ENCODE measurements at places on chromosomes 7 and 10.

DNA sequence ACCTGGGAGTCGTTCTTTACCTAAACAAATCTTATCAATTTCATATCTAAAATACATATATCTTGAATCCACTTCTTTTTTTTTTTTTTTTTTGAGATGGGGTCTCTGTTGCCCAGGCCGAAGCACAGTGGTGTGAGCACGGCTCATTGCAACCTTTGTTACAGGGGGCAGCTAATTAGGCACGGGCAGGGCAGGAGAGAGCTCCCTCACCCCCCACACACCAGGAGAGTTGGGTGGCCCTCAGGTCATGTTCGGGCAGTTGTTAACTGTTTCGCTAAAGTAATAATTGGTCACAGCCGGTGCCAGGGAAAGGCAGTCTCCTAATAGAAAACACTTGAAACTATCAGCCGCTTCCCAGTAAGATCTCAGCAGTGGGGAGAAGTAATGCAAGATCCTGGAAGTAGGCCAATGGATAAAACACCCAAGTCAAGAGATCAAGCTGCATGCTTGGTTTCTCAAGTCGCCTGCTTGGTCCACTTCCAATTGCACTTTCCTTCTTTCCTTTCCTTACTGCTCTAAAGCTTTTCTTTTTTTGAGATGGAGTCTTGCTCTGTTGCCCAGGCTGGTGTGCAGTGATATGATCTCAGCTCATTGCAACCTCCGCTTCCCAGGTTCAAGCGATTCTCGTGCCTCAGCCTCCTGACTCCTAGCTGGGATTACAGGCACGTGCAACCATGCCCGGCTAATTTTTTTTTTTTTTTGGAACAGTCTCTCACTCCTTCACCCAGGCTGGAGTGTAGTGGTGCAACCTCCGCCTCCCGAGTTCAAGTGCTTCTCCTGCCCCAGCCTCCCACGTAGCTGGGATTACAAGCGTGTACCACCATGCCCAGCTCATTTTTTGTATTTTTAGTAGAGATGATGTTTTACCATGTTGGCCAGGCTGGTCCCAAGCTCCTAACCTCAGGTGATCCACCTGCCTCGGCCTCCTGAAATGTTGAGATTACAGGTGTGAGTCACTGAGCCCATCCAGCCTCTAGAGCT is 21.3 kb upstream of the EFCAB10 start:
- DNase-seq: no peak

- DNase-seq: no peak
These were observed 85.5 kb downstream of the ADCY1 start for GRCh38 chr7:45659496-45660139.

GRCh38 chr10:71974489-71975021 is 10.4 kb downstream of the CHST3 start:
- DNase-seq: peak; percentile 80

- no peak for DNase-seq
These were observed 108.7 kb upstream of the GLI3 start for GRCh38 chr7:42345478-42346299.

DNA sequence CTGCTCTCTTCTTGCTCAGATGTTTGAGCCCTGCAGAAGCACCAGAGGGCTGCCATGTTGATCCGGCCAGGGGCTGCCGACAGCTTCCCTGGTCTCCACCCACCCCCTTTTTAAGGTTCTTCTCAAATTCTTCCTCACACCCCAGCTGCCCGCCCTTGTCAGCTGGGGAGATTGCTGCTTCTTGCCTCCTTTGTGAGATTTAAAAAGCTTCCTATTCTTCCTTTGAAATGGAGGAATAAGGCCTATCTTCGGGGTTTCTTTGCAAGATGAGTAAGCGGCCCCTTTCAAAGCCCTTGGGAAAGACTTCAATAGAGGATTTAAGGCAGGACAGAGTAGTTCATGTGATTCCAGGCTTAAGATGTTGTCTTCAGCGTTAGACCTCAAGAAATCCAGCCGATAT is 211.9 kb upstream of the SHH start:
- no peak for DNase-seq

GRCh38 chr10:79021331-79021907 is 47.3 kb upstream of the ZMIZ1 start:
- DNase-seq: no peak

- no peak for DNase-seq
These were observed 217.1 kb downstream of the GALNT17 start for GRCh38 chr7:71348821-71349681.

DNA sequence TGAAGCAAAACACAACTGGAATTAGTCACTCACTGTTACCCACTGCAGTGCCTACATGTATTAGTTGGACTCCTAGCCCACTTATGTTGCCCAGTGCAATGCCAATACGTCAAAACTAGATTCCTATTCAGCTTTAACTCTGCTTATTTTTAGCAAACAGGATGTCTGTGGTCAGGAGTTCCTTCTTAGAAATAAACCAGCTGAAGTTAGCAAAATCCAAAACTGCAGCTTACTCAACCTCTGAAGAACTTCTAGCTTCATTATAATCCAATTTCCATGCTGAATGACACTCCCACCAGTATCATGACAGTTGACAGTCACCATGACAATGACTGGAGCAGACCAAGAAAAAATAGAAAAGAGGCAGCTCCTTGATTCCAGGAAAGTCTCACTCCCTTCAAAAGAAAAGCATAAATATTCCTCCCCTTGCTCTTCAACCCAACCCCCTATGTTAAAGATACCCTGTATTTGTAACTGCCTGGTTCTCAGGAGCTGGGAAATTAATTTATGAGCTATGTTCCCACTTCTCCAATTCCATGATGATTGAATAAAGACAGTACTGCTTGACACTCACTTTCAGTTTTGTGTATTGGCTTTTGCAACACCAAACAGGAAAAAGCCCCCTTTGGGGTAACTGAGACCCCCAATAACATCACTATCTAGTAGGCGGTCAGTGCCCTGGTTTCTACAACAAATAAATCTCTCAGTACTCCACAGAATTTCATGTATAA is 327.4 kb downstream of the SORCS1 start:
- DNase-seq: no peak

GRCh38 chr7:151124899-151125399 is 38.7 kb downstream of the AGAP3 start:
- DNase-seq: no peak

DNA sequence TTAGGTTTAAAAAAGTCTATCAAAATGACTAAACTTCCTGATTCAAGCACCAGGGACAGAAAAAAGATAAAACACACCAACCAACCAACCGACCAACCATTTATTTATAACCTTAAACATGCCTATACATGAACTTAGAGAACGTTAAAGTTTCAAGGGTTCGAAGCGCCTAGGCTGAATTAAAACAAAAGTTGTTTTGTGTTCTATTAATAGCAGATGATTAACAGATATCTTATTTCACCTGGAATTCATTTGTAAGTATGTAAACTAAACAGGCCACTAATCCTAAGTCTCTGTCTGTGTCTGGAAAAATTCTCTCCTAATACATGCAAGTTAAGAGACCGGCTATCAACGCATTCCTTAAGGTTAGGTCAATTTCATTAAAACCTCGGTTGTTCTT is 1.4 kb downstream of the BAIAP2L1 start:
- no peak for DNase-seq

- DNase-seq: no peak
These were observed 588.6 kb downstream of the DNAJB6 start for GRCh38 chr7:157925383-157925875.

- DNase-seq: no peak
These were observed 44.8 kb downstream of the CLIP2 start for GRCh38 chr7:74334030-74334429.

DNA sequence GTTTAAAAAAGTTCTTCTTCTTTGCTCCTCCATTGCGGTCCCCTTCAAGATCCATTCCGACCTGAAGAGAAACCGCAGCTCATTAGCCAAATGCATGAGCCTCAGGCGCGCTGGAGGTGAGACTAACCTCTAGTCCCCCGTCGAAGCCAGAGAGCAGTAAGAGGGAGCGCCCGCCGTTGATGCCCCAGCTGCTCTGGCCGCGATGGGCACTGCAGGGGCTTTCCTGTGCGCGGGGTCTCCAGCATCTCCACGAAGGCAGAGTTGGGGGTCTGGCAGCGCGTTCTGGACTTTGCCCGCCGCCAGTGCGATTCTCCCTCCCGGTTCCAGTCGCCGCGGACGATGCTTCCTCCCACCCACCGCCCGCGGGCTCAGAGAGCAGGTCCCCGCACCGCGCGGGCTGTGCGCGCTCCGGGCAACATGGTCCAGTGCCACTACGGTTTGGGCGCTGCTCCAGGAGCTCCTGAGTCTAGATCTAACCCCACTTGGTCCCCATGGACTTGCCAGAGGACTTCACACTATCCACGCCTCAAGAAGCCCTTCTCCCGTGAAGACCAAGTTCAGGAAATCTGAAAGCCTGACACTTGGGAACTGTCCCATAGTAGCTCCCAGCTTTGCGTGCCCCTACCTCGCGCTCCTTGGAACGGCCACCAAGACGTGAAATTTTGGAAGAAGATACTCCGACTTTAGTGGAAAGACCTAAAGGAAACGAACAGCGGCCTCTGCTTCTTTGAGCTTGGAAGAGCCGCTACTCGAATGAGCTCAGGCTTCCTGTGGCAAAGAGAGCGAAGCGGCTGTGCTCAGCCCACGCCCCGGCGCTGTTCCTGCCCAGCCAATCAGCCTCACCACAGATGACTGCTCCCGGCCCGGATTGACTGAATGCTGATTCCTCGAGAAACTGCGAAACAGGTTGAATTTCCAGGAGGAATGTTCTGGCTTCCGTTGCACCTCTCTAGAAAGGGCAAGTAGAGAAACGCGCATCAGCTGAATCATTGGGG is at the start of gene ABCB1:
ABCB1 (minus strand) TSS at position 755 of the 995 bp plus-strand sequence; CDS start at position 55, 700 bp downstream.
- DNase-seq: peak; percentile 72

DNA sequence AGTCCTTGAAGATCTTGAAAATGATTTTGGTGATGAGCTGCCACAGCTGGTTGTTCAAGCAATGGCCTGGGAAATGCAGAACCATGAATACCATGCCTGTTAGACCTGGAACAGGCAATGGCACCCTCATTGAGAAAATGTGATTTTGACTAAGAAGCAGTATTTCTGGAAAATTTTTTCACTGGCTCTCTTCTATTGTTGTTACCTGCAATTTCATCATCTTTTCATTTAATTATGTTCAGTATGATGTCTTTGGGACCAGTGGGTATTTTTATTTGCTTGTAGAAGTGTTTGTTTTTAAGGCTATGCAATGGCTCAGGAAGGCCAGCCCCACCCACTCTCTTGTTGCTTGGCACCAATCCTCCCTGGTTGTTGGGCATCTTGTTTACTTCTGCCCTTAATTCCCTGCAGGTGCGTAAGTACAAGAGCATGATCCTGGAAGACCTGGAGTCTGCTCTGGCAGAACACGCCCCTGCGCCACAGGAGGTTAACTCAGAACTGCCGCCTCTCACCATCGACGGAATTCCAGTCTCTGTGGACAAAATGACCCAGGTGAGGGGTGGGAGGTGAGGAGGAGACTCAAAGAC is 78.6 kb downstream of the NRF1 start:
- DNase-seq: no peak

DNA sequence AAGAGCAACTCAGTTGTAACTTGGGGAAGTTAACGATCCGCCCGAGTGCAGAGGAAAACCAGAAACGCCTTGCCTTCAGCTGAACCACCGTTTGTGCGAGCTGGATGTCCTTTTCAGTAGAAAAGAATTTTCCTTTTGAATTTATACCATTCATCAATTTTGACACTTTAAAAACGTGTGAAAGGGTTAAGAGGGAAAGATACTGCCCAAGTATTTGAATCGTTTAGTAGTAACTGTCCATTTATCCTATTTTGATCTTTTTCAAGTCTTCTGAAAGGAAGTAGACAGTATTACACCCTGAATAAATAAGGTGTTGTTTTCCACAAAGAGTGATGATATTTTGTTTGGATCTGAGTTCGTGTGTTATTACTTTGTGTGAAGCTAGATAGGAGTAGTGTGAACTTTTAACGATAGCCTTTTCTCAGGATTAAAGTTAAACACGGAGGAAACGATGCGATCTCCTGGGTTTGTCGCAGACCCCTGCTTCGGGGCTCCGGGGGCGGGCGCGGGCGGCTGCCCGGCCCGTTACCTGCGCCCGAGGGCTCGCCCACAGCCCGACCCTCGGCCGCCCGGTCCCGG is 830 bp upstream of the BMI1 start:
- DNase-seq: no peak

- DNase-seq: no peak
These were observed 35.4 kb upstream of the HPS1 start for GRCh38 chr10:98482096-98482495.

DNA sequence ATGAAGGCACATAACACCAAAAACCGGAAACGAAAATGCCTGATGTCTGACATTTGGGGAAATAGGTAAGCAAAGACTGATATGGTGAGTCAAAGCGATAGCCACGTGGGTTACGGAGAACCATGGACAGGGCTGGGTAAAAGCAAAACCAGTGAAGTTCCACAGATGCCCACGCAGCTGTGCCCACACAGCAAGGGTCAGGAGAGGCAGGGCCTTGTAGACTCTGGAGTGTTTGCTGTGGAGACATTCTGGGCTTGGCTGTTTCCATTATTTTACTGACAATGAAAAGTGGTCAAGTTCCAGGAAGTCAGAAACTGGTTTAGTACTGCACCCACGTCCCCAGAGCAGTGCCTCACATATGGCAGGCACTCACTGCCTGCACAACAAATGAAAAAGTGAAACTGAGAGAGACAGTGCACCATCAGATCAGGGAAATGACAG is 148.7 kb downstream of the ZMYND11 start:
- peak; percentile 63 for DNase-seq

GRCh38 chr7:157041004-157041403 is 30.5 kb upstream of the MNX1 start:
- no peak for DNase-seq

DNA sequence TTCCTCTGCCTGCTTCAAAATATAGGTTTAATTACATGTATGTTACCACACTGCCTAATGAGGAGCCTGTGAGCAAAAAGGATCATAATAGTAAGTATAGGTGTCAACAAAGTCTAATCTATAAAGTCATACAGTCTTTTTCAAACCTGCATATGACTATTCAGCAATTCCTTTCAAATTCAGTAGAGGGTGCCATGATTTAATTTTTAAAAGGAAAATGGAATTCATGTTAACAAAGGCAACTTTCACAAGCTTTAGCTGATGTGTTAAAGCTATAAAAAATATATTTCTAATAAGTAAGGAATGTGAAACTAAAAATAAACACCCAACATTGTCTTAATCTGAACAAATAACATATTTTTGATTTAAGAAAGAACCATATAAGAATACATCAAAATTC is 52.1 kb downstream of the MPP7 start:
- DNase-seq: no peak

- DNase-seq: no peak
These were observed 51.8 kb upstream of the STEAP4 start for GRCh38 chr7:88358526-88358838.

DNA sequence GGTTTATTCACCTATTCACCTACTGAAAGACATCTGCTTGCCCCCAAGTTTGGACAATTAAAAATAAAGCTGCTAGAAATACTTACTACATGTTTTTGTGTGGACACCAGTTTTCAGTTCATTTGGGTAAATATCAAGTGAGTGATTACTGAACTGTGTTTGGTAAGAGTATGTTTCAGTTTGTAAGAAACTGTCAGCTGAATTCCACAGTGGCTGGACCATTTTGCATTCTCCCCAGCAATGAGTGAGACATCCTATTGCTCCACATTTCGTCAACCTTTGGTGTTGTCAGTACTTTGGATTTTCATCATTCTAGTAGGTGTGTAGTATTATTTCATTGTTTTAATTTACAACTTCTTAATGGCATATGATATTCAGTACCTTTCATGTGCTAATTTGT is 17.4 kb upstream of the IKZF1 start:
- DNase-seq: no peak

- peak; percentile 86 for DNase-seq
These were observed 177.2 kb downstream of the SH3PXD2A start for GRCh38 chr10:103678178-103678526.
